ENCODE measurements at places on chromosomes 1 and 21.

- no peak for DNase-seq
Measured at GRCh38 chr1:34839526-34840305, 19.8 kb downstream of the SMIM12 start.

DNA sequence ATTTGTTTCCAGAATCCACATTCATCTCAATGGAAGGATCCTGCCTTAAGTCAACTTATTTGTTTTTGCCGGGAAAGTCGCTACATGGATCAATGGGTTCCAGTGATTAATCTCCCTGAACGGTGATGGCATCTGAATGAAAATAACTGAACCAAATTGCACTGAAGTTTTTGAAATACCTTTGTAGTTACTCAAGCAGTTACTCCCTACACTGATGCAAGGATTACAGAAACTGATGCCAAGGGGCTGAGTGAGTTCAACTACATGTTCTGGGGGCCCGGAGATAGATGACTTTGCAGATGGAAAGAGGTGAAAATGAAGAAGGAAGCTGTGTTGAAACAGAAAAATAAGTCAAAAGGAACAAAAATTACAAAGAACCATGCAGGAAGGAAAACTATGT lies 2.6 kb downstream of the GADD45A start:
- DNase-seq: no peak

- DNase-seq: no peak
Measured at GRCh38 chr1:31007462-31007991, 58.0 kb downstream of the PUM1 start.

GRCh38 chr1:189269011-189269410 lies 1208.7 kb downstream of the BRINP3 start:
- DNase-seq: no peak

GRCh38 chr1:85628791-85629531 lies 48.4 kb downstream of the CCN1 start:
- DNase-seq: no peak

DNA sequence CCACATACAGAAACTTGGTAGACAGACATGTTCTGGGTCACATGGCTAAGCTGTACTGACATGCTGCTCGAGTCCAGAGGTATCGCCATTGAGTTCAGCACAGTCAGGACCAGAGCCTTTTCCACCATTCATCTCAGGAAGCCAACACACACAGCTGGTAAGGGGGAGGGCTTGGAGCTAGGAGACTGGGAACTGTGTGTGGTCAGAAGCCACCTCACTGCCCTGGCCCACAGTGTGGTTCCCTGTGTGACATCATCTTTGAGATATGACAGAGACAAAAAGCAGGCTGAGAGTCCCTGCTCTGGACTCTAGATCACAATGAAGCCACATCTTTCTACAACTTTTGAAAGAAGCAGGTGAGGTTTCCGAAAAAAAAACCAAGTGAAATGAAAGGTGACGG lies 107.2 kb downstream of the SIM2 start:
- DNase-seq: no peak

GRCh38 chr1:51218570-51218969 lies 17.5 kb upstream of the RNF11 start:
- DNase-seq: no peak

DNA sequence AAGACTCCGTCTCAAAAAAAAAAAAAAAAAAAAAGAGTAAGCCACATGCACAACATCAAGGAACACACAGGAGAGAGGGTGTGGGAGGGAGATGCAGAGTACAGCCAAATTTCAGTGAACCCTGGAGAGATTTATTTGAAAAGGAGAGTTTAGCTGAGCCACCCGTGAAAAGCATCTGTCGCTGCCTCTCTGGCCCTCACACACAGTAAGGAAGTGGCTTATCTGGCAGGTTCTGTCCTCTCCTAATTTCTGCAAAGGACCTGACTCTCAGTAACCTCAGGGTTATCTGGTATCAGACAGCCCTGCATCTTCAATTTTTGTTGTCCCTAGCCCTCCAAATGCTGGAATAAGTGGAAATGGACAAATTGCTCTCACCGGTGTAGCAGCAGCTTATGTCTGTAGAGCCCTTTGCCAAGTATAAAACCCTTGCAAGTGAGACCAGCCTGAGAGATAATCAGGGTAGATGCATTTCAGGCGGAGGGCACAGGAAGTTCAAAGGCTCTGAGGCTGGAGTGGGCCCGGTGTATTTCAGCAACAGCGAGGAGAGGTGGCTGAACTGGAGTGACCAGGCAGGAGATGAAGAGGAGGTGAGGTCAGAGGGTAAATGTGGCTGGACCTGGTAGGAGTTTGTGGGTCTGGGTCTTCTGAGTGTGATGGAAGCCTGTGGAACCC lies 16.7 kb upstream of the IL10RB start:
- no peak for DNase-seq

DNA sequence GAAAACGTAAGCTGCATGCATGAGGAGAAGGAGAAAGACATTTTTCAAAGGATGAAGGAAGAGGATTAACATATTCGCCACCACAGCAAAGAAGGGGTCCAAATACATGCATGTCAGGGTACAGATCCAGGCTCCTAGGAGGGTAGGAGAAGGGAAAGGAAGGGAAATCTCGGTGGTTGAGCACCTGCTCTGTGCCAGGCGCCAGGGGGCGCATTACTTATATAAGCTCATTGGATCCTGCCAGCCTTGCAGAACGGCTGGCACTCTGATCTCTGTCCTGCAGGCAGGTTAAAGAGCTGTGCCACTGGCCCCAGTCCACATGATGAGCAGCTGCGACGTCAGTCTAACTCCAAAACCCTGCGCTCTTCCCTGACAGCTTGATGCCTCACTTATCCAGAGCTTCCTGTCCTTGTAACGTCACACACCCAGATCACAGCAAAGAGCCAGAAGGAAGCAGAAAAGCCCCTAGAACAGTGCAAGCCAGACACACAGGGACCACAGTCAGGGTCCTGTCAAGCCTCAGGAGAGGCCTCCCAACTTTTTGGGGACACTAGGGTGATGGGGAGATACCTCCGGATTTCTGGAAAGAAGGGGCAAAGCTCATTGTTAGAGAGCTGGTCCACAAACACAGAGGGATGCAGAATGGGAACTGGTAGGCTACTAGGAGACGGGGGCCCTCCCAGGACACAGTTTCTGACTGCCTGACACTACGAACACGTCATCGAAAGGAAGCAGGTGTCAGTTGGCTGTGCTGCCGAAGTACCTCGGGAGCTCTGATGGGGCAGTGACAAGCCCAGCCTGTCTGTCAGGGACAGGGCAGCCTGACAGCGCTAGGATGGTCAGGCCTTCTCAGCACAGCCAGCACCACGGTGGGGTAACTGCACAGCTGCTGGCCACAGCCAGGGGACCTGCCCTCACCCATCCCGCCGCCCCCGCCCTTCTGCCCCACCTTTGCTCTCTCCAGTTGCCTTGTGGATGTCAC lies 99.1 kb downstream of the BEND5 start:
- DNase-seq: no peak

DNA sequence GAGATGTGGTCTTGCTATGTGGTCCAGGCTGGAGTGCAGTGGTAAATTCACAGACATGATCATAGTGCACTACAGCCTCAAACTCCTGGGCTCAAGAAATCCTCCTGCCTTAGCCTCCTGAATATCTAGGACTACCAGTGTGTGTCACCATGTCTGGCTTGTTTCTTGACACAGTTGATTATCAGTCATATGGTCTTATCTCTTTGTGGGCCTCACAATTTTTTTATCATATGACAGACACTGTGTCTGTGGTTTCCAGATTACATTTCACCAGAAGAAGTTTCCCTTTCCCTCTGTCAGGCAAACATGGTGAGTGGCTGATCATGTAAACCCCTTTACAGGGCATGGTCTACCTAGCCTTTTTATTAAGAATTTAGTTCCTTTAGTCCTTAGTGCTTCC lies 96.1 kb downstream of the HFM1 start:
- no peak for DNase-seq

DNA sequence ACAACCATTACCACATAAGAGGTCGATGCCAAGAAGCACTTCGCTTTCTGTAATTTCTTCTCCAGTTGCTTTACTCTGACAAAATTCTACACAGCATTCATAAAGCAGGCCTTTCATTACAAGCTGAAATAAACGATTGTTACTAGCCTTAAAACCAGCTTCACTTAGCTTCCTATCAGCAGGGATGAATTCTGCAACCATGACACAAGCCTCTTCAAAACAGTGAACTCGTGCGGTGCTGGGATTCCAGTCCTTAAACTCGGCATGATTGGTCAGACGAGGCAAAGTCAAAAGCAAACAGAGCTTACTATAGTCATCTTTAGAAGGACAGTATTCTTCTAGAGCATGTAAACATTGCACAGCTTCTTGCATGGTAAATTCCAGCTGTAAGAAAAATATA lies 30.6 kb downstream of the WDR47 start:
- no peak for DNase-seq

DNA sequence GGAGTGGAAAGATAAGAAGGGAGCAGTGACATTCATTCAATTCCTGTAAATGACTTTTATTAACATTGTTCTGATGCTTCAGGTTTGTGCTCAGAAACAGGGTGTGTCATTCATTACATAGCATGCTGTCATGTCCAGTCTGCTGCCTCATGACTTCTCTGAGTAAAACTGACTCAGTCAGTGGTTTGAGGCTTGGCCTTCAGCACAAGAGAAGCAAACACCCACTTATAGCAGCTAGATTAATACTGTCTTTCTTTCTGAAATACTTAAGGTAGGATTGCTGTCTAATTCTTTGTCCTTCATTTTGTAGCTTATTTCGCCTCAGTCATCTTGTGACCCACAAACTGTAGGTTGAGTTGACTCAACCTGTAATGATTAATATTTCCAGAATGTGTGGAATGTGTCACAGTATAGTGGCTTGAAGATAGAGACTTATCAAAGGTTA lies 32.9 kb downstream of the RASAL2 start:
- DNase-seq: no peak

- no peak for DNase-seq
Measured at GRCh38 chr1:36203554-36204346, 20.5 kb upstream of the THRAP3 start.
